ENCODE measurements at places on chromosomes 2 and 18.

- DNase-seq, result no peak
Measured at GRCh38 chr2:59301466-59302402, 1060.6 kb upstream of the FANCL start.

DNA sequence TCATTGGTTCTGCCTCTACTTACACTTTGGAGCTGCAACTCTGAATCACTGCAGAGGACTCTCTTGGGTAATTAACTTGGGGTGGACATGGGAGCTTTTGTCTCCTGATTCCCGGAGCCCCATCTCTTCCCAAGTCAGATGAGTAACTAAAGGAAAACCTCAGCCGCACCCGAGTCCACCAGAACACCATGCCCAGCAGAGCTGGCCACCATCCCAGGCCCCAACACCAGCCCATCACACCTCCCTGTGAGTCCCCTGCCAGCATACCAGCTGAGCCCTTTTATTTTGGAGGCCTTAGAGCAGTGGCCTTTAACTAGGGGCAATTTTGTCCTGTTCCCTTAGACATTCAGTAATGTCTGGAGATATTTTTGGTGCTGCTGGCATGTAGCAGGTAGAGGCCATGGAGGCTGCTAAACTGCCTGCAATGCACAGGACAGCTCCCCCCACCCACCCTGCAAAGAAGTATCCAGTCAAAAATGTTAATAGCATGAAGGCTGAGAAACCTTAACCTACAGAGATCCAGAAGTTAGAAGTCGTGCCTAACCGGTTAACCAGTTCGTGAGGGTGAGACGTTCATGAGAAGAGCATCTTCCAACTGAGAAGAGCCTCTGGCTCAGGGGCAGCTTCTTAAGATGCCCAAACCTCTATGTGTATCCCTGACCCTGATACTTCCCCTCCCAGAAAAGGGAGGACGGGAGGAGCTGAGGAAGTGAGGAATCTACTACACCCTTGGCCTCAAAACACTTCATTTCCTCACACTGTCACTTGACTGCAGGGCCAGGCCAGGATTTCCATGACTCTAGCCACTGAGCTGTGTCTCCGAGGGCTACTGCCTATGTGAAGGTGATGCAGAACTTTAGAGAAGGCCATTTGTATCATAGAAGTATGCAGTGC is 139.9 kb upstream of the EPAS1 start:
- no peak for DNase-seq

DNA sequence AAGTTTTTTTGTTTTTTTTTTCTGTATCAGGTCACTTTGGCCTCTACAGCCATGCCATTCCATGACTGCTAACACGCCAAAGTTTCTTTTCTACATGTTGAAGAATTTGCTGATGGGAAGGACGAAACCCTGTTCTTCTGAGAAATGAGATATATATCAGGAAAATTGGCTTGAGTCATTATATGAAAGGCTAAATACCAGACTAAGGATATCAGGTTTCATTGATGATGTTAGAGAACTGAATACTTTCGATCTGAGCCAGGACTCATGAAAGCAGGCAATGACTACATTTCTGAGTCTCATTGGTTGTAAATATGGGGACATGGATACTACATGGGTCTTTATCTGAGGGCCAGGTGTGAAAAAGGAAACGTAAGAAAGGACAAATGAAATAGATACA is 181.4 kb downstream of the OSR1 start:
- no peak for DNase-seq

DNA sequence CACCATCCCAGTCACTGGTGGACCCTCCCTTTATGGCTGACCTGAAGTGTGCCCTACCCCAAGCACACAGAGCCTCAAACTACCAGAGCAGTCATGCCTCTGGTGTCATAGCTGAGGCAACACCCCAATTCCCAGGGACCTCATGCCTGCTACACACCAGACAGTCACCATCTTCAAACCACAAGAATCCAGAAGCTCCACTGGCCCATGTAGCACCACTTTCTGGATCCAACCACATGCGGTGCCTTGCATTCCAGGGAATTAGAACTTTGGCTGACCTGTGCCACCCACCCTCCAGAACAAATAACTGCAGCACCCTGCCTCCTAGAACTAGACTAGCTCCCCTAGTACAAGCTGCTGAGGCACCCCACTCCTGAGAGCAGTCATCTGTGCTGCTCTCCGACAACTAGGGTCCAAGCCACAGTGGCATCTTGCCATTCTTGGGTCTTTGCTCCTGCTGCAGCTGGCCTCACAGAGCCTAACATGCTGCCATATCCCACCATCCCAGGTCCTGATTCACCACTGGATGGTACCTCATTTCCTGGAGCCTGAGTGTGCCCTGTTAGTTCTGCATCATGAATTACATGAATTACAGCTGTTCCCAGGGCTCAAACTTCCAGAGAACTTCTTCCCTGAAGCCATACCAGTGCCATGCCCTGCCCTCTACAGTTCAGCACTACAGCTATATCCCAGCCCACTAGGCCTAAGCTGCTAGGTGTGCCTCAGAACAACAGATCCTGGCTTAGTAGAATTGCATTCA is 243.8 kb upstream of the CHST9 start:
- no peak for DNase-seq

GRCh38 chr2:238031751-238032150 is 29.1 kb upstream of the SCLY start:
- DNase-seq, result no peak

DNA sequence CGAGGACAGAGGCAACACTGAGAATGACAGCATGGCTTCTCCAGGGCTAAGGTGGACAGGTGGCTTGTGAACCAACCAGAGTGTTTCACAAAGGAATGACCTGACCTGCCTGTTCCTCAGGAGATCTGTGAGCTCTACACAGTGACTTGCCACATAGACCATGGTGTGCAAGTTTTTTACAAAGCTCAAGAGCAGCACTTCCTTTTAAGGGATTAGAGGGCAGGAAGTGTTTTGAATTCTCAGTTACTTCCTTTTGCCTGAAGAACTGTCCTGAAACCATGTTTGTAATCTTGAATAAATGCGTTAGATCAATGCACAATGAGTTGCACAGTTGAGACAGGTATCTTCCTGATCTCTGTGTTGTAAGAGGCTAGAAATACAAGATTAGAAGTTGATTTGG is 421.9 kb downstream of the THSD7B start:
- no peak for DNase-seq

- DNase-seq, result no peak
Measured at GRCh38 chr2:59177748-59178147, 936.6 kb upstream of the FANCL start.

- no peak for DNase-seq
Measured at GRCh38 chr2:201471732-201472393, 20.3 kb downstream of the STRADB start.

GRCh38 chr2:239398521-239398921 is 2.3 kb downstream of the HDAC4 start:
- no peak for DNase-seq

DNA sequence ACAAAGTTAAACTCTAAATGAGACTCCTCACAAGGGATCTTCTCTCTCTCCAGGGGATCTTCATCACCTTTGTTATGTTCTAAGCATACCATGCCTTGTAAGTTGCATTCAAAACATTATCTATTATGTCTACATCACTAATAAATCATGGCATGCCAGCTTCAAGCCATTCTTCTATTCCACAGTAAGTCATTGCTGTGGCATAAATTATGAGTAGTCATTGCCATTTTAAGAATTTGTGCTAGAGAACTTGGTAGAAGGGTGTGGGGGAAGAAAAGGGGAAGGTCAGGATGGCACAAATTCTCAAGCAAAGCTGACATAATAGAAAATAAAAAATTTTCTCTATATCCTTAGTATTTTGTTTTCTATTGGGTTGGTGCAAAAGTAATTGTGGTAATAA is 33.5 kb downstream of the BARD1 start:
- no peak for DNase-seq

- no peak for DNase-seq
Measured at GRCh38 chr18:45802814-45803492, 22.5 kb upstream of the SIGLEC15 start.

Data from Right ventricle myocardium inferior (tissue), 1 donor.